ENCODE measurements at places on chromosomes 12 and 14. TPM values are rescaled to one million over a fixed set of nuclear protein-coding genes. Genes with fewer than 3 reads are reported as not detected.

CLEC9A gene
- total RNA-seq, result not detected

FOXG1 gene
- 0.44 TPM for total RNA-seq

TNFAIP2 gene
- total RNA-seq, result 116 TPM

SLC25A47 gene
- total RNA-seq, result not detected

LYZ gene
- 1.9 TPM for total RNA-seq

PLA2G1B gene
- total RNA-seq, result 2.5 TPM

TMEM117 gene
- total RNA-seq, result 6.3 TPM

PRB2 gene
- not detected for total RNA-seq

TAS2R10 gene
- 0.54 TPM for total RNA-seq

ASCL1 gene
- total RNA-seq, result 21.4 TPM

PTPRR gene
- 0.27 TPM for total RNA-seq
